ENCODE measurements at places on chromosomes 5 and 9. TPM values are rescaled to one million over a fixed set of nuclear protein-coding genes. Genes with fewer than 3 reads are reported as not detected.

GRCh38 chr5:72653586-72653985, 146.4 kb upstream of the ZNF366 start:
- H3K27me3 ChIP-seq: peaks cover 31% of the 10 kb centered on the region
- H3K4me1 ChIP-seq: no peaks in the 10 kb centered on the region
- H3K27ac ChIP-seq: no peak overlapping the region

GRCh38 chr9:125794708-125795107, 47.5 kb downstream of the PBX3 start:
- no peaks in the 10 kb centered on the region for H3K4me1 ChIP-seq
- no peak overlapping the region for H3K27ac ChIP-seq
- H3K4me3 ChIP-seq: no peak overlapping the region
- no peaks in the 10 kb centered on the region for H3K36me3 ChIP-seq

DNA sequence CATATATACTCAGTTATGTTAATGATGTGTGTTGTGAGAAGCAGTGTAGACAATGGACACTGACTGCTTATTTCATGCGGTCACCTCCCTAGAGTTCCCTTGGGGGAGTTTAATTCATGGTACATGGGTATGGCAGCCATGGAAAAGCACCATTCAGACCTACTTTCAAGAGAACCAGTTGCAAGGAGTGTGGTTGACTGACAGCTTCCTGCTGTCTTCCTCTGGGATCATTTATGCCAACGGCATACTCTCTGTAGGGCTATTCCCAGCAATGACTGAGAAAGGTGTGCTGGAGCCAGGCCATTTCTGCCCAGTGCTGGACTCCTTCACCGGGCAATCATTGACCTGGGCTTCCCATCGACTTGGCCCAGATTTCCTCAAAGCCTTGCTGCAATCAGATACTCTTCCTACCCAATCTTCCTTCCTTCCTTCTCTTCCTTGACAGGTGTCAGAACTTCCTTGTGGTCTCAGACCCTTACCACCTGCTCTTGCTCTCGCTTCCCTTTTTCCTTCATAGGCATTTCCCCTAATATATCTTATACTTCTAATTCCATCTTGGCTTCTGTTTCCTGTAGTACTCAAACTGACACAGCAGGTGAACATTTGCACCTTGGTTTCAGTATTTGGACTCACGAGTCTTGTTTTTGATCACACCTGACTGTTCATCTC, 3.4 kb upstream of the CLINT1 start:
- peaks cover 23% of the 10 kb centered on the region for H3K36me3 ChIP-seq
- H3K4me3 ChIP-seq: no peak overlapping the region
- no peak for DNase-seq
- H3K4me1 ChIP-seq: peaks cover 18% of the 10 kb centered on the region
- H3K27ac ChIP-seq: no peak overlapping the region

DNA sequence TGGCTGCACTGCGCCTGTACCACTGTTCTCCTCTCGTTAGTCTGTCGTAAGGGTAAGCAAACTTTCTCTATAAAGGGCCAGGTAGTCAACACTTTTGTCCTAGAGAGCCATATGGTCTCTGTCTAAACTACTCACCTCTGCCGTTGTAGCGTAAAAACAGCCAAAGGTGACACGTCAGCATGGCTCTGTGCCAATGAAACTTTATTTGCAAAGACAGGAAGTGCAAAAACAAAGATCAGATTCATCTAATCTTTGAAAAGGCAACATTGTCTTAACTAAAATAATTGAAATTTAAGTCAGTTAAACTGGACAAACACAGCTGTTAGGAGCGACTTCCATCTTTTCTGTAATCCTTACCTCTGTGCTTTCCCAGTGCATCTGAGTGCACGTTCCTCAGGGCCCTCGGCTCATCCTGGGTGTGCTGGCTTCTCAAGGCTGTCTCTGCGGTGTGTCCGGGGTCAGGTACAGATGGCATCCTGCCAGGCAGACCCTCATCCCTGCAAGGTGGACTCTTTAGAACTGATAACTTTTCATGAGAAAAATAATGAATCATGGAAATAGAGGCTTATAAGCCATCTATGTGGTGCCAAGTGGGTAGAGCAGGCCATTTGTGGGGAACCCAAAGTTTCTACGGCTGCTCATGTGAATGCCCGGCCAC, 35.2 kb upstream of the IRX4 start:
- H3K4me3 ChIP-seq: no peak overlapping the region
- H3K4me1 ChIP-seq: no peaks in the 10 kb centered on the region
- H3K36me3 ChIP-seq: no peaks in the 10 kb centered on the region

- no peaks in the 10 kb centered on the region for H3K27me3 ChIP-seq
- H3K4me3 ChIP-seq: no peak overlapping the region
- no peak for DNase-seq
- H3K36me3 ChIP-seq: no peaks in the 10 kb centered on the region
- no peak overlapping the region for H3K27ac ChIP-seq
These were observed 6.9 kb upstream of the IGFBPL1 start for GRCh38 chr9:38431116-38431515.

Gene CCL27
- not detected for total RNA-seq

Gene TXN
- total RNA-seq: 278 TPM

DNA sequence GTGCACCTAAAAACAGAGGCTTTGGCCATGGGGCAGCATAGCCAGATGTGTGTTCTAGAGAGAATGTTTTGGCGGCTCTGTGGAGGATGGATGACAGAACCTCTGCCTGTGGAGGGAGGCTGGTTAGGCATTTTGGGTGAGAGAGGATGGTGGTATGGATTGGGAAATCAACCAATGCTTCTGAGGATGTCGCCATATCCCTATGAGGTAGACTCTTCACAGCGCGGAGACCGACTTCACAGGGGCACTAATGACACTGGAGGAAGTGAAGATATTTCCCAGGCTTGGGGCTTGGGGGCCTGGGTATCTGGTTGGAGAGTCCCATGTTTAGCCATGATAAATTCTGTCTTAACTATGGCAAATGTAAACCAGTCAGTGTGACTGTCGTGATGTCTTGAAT, 140.6 kb upstream of the KLF4 start:
- no peaks in the 10 kb centered on the region for H3K4me1 ChIP-seq
- DNase-seq: no peak
- H3K27ac ChIP-seq: no peak overlapping the region
- H3K27me3 ChIP-seq: no peaks in the 10 kb centered on the region
- H3K4me3 ChIP-seq: no peak overlapping the region

All from Calu3 (cell line).